ENCODE measurements at places on chromosomes 5 and 9. TPM values are rescaled to one million over a fixed set of nuclear protein-coding genes. Genes with fewer than 3 reads are reported as not detected.

- DNase-seq = no peak
Observed at GRCh38 chr9:90873422-90873821, 71.8 kb downstream of the SYK start.

GRCh38 chr5:134568337-134568700 is 42.8 kb downstream of the JADE2 start:
- no peak for DNase-seq

GRCh38 chr5:14337593-14337992 is 194.5 kb downstream of the TRIO start:
- DNase-seq = no peak

DNA sequence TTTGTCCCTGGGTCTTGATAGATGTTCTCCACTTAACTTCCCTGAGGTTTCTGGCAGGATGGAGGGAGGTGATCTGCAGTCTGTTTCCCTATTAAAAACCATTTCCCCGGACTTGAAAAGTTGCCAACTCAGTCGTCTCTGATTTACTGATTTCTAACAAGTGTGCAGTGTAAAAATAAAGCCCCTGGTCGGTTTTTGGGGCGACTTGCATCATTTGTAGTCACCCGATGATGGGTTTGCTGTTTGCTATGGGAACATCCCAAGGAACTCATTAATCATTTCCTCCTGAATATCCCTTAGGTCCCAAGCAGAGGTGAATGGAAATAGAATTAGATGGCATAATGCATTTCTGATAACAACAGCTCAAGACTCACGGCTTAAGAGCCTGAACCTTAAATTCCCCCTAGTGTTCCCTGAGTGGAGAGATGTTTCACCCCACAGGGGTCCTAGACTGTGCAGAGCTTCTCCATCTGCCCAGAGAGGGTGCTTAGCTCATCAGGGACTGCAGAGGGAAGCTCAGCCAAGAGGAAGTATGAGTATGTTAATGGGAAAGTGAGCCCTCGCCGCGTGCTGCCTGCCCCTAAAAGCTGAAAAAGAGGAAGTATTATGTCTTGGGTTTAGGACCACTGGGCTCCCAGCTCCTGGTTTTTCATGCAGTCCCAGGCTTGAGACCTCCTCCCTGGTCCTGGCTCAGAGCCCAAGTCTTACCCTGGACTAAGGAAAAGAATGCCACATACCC is 115.1 kb upstream of the DAP start:
- no peak for DNase-seq

DNA sequence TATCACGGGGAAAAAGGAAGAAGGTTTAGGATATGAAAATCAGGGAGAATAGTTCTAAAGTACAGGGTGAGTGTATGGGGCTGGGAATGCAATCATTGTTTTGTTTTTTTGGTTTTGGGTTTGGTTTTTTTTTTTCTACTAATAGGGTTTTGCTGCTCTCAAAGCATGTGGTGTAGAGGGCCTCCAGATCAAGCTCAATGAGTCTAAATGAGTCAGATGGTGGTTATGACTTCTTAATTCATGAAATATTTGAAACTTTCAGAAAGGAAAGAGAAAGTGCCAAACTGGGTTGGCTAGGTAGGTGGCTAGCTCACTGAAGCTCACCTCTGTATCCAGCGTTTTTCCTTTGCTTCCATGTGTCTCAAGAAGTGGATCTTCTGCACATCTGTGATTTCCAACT is 10.7 kb downstream of the OR1L8 start:
- no peak for DNase-seq

DNA sequence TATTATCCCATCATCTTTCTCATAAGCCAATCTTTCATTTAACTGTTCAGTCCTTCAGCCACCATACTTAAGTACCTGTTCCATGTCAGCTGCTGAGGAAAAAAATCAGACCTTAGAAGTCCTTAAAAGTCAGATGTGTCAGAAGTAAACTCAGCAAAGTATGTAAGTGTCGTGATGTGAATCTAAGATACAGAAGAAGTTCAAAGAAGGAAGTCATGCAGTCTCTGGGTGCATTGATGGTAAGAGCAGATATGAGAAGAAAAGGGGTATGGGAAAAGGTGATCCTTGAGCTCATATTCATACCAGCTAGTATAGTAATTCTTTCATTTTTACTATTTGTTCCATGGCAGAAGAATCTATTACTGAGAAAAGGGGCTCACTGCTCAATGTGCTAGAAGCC is 259.4 kb upstream of the CD180 start:
- no peak for DNase-seq

- DNase-seq = no peak
Observed at GRCh38 chr9:12162181-12162815, 530.9 kb upstream of the TYRP1 start.

DNA sequence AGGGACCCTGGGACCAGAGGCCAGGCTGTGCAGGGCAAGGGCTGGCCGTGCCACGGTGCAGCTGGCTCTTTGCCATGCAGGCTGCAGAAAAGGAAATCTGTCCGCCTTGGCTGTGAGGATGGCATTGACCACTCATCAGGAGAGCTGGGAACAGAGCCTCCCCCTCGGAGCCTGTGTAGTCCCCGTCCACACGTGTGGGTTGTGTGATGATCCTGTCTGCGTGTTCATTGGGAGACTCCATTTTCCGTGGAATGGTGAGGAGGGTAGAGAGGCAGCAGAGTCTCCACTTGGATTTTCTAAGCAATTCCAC is 47.7 kb downstream of the EHMT1 start:
- no peak for DNase-seq

DNA sequence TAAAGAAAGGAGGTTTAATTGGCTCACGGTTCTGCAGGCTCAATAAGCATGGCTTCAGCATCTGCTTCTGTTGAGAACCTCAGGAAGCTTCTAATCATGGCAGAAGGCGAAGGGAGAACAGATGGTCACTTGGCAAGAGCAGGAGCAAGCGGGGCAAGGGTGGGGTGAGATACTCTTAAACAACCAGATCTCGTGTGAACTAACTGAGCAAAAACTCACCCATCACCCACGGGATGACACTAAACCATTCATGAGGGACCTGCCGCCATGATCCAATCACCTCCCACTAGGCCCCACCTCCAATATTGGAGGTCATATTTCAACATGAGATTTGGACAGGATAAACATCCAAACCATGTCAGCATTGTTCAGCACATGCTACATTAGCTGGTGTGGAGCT is 89.1 kb upstream of the HAND1 start:
- DNase-seq = no peak

- DNase-seq = no peak
Observed at GRCh38 chr9:1434052-1434767, 384.1 kb downstream of the DMRT2 start.

GRCh38 chr9:124771867-124772679 is 962 bp upstream of the NR6A1 start:
- DNase-seq = peak; percentile 75

DNA sequence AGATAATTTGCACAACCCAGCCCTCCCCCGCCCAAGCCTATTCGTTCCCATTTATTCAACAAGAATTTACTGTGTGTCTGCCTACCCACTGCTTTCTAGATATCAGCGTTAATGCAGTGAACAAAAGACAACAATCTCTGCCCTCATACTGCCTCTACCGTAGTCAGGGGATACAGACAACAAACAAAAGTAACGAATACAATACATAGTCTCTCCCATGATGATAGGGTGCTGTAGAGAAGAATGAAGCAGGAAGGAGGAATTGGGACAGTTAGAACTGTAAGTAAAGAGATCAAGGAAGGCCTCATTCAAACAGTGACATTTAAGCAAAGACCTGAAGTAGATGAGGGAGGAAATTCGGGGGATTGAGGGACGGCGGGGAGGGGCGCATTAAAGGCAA is 1.7 kb downstream of the GFM2 start:
- DNase-seq = no peak

- no peak for DNase-seq
Observed at GRCh38 chr5:177234841-177235240, 68.7 kb downstream of the RAB24 start.

DNA sequence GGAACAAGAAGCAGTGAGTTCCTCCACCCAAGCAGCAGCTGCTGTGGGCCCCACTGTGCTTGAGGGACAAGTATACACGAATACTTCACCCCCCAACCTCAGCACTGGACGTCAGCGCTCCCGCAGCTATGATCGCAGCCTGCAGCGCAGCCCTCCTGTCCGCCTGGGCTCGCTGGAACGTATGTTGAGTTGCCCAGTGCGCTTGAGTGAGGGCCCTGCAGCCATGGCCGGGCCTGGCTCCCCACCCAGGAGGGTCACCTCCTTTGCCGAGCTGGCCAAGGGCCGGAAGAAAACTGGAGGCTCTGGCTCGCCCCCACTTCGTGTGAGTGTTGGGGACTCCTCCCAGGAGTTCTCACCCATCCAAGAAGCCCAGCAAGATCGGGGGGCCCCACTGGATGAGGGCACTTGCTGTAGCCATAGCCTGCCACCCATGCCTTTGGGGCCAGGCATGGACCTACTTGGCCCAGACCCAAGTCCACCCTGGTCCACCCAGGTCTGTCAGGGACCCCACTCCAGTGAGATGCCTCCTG is 57.1 kb upstream of the TESK1 start:
- no peak for DNase-seq

- no peak for DNase-seq
Observed at GRCh38 chr9:133813749-133814585, 75.8 kb upstream of the SARDH start.

GRCh38 chr5:2563046-2563445 is 188.4 kb downstream of the IRX2 start:
- no peak for DNase-seq

- no peak for DNase-seq
Observed at GRCh38 chr9:115400796-115401195, 282.8 kb upstream of the TNC start.

- no peak for DNase-seq
Observed at GRCh38 chr9:91180240-91180929, 181.3 kb downstream of the AUH start.

SPINK1 gene
- 22.5 TPM for total RNA-seq

FCN2 gene
- total RNA-seq = not detected

LCP2 gene
- 2.6 TPM for total RNA-seq

OTP gene
- total RNA-seq = not detected

IQGAP2 gene
- total RNA-seq = 75.4 TPM

NREP gene
- 6.0 TPM for total RNA-seq
